NCI-H1092 treated with DMSO at 0.1 percent for 48 hours (cell line): ENCODE measurements at places on chromosomes 4 and X.

DNA sequence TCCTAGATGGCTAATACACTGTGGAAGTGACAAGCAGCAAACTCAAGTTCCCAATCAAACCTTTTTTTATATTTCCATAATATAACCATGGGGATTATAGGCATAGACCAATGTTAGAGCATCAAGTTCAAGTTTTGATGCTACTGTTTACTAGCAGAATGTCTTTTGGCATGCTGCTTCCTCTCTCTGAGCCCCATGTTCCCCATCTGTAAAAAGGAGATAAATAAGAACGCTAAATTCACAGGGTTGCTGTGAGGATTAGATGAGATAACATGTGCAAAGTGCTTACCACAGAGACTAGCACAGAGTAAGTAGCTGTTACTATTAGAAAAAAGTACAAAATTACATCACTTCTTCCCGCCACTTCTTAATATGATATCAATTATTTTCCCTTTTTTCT, 18.0 kb downstream of the MBNL3 start:
- no peak for DNase-seq

GRCh38 chrX:56069299-56069931, 162.7 kb upstream of the KLF8 start:
- DNase-seq, result no peak

- DNase-seq, result no peak
These were observed 540 bp downstream of the ZNF721 start for GRCh38 chr4:498328-498904.

- DNase-seq, result no peak
These were observed 80.2 kb downstream of the DIAPH2 start for GRCh38 chrX:96764864-96765263.

DNA sequence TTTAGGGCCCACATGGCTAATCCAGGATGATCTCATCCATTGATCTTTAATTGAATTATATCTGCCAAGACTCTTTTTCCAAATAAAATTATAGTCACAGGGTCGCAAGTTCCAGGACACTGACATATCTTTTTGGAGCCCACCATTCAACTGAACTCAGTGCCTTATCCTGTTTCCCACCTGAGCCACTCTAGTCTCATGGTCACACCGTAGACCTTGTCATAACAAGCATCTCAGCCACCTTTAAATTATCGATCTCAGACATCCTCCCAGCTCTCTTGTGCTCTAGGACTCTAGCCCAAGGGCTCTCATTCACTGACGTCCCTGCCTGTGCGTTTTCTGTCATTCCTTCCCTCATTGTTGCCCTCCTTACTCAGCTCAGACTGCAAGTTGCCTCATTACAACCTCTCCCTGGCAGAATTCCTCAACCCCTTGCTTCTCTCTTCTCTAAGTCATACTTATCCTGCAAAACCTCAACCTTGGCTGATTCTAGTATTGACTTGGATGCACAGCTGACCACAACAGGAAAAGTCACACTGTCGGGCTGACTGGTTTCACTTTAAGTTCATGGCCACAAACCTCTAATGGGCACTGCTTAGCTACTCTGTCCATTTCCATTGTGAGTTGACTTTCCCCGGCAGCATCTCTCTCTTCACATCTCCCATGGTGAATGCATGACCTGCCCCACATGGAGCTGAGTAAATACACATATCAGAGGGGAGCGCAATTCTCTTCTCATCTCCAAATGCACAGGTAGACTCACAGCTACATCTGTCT, 91.0 kb upstream of the TRIM2 start:
- DNase-seq, result no peak

GRCh38 chrX:19981947-19982346, 8.9 kb downstream of the BCLAF3 start:
- no peak for DNase-seq

GRCh38 chr4:145012841-145013240, 85.2 kb downstream of the ANAPC10 start:
- no peak for DNase-seq

DNA sequence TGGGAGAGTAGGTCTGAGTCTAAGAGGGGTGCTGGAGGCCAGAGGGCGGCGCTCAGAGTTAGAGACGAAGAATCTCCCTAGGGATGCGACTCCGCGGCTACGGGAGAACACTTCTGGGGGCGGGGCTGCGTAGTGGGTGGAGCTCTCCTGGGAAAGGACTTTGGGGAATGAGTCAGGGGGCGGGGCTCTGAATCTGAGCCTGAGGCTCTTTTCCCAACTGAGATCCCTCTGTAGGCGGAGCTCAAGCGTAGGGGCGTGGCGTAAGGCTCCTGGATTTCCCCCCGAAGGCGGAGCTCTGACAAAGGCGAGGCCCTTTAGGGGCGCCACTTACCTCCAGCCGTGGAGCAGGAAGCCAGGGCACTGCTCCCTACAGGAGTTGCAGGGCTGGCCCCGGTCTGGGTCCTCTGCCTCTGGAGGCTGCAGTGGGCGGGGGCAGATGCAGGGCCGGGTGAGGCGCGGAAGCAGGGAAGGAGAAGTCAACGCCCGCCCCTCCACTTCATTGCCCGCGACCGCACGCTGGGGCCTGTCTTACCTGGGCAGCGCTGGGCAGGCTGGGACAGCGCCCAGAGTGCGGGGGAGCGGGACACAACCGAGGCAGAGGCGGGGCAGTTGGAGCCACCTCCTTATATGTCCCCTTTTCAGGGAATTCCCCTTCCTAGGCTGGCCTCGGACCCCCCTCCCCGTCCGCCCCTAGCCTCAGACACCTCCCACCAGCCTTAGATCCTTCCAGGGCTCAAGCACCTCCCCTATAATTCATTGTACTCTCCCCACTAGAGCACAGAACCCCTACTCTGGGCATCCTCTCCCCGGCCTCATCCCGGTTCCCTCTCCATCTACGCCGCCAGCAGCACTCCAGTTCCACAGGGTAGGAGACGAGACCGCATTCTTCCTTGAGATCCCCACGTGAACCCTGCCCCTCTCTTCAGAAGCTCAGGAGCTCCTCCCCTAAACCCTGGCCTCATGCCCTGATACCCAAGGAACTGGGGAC, 1.6 kb downstream of the PRICKLE3 start:
- DNase-seq, result peak; percentile 69

DNA sequence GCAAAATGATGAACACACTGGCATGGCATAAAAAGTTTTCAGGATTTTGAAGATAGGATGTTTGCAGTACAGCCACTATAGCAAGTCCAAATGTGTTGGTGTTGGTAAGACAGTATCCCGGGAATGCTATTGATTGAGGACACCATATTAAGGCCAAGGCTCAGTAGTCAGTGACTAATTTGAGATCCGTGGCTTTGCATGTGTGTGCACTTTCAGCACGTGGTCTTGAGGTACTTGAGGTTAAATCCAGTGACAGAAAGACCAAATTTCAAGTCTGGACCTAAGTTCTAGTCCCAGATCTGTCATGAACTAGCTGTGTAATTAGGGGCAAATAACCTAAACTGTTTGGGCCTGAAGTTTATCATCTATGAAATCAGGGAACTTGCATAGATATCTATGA, 76.5 kb upstream of the ETNPPL start:
- DNase-seq, result no peak

GRCh38 chrX:77820091-77820727, 34.2 kb upstream of the ATRX start:
- no peak for DNase-seq

GRCh38 chr4:17921451-17921850, 100.1 kb downstream of the LCORL start:
- DNase-seq, result no peak

GRCh38 chr4:103079621-103080020, 3.1 kb upstream of the SLC9B2 start:
- no peak for DNase-seq

GRCh38 chrX:10230222-10230621, 73.4 kb downstream of the CLCN4 start:
- DNase-seq, result no peak

DNA sequence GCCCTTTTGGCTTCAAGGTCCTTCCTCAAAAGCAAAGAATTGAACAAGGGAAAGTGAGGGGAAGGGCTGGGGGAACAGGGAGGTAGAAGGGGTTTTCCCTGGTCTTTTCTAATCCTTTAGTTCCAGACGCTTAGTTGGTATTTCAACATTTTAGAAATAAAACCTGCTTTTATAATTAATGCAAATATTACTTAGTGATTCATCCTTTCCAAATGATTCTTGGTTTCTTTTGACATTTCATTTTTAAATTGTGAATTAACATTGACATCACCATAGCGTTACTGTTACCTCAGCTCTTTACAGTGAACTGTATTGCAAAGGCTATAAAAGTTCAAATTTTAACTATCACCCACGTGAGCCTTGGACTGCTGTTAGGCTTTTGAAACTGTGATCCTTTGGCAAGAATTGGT, 20.9 kb downstream of the NFKB1 start:
- no peak for DNase-seq

- DNase-seq, result no peak
These were observed 167.9 kb upstream of the GLRA2 start for GRCh38 chrX:14361435-14361834.

- DNase-seq, result no peak
These were observed 67.4 kb downstream of the AFF2 start for GRCh38 chrX:148567779-148568178.

DNA sequence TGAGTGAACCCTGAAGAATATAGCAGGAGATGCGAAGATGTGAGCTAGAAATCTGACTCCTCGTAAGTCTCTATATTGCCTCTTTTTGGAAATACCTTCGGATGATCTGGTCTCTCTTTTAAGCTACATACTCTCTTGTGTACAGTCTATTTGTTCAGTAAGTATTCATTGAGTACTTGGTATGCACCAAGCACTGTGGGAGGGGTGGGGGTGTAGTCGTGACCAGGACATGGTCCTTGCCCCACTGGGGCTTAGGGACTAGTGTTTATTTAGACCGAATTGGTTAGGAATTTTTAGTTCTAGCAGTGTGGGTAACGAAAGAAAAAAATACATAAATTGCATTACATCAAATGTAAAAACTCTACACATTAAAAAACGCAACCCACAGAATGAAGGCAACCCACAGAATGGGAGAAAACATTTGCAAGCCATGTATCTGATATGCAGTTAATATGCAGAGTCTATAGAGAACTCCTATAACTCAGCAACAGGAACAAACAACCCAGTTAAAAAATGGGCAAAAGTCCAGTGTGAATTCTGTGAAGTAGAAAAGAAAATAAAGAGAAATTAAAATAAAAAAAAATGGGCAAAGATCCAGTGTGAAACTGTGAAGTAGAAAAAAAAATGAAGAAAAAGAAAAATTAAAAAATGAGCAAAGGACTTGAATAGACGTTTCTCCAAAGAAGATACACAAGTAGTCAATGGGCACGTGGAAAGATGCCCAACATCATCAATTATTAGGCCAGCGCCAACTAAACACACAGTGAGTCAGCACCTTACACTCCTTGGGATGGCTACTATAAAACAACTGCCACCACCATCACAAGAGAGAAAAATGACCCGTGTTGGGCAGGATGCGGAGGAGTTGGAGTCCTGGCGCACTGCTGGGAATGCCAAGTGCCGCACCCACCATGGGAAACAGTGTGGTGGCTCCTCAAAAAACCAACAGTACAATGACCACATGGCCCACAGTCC, 43.8 kb downstream of the RGS12 start:
- no peak for DNase-seq

GRCh38 chr4:7584606-7585159, 150.0 kb upstream of the PSAPL1 start:
- DNase-seq, result no peak

GRCh38 chr4:9919047-9919446, 102.2 kb downstream of the SLC2A9 start:
- no peak for DNase-seq

GRCh38 chr4:141006242-141006802, 126.9 kb downstream of the RNF150 start:
- no peak for DNase-seq

GRCh38 chr4:123555233-123555806, 158.7 kb downstream of the SPRY1 start:
- DNase-seq, result no peak

DNA sequence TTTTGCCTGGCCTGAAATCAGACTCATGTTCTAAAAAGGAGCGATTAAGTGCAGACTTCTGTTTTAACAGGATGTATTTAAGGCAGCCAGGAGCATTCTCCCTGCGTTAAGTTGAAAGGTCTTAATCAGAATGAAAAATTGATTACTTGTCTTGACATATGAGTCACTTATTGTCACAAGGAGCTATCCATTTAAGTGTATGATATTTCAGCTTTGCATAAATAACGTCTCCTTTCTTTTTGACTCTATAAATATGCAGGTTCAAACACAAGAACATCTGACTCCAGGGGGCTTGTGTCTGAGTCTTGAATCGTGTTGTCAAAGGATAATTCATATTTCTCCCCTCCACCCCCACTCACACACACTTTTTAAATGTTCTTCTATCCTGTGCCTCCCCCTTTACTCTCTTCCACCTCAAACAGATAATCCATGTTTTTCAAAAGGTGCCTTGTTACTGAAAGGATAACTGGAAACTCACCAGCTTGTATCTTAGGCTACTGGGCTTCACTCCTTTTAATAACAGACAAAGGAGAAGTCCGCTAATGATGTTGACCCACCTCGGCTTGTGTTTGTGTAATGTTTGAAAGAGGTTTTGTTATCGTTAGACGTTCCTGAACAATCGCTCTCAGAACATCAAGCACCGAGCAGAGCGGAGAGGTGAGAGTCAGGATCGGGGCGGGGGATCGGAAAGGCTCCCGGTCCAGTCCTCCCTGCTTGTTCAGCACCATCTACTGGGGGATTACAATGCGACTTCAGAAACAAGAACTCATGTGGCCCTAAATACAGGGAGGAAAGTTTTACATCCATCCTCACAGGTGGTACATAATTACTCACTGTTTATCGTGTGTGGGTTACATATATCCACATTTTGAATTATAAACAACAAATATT, 107.5 kb upstream of the RPL34 start:
- peak; percentile 80 for DNase-seq

GRCh38 chr4:10773010-10773409, 88.4 kb upstream of the CLNK start:
- peak; percentile 96 for DNase-seq

GRCh38 chr4:2660596-2661211, 95.4 kb downstream of the TNIP2 start:
- DNase-seq, result no peak

- no peak for DNase-seq
These were observed 115.3 kb upstream of the ARX start for GRCh38 chrX:25131055-25131454.

GRCh38 chrX:119145241-119145653, 17.6 kb upstream of the KIAA1210 start:
- DNase-seq, result no peak

DNA sequence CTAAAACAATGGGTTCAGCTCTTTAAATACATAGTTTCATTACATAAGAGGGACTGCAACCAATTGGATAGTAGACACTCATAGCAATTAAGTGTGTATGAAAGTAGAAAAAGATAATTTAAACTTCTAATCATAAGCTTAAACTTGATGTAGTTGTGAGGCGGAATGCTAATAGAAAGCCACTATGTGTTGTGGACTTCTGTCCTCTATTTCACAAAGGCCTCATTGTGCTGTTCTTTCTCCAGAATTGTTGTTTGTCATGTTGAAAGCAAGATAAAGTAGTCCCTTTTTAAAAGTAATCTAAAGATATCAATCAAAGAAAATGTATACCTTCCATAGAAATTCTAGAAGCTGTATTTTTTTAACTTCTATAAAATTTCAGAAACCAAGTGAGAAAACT, 329.4 kb downstream of the KLHL4 start:
- DNase-seq, result no peak
